ENCODE measurements at places on chromosomes 2 and 18.
A peak's percentile ranks its signal among the peaks of the same experiment; 100 is the strongest.

GRCh38 chr2:52260904-52261303 is 1229.0 kb upstream of the NRXN1 start:
- no peak for DNase-seq

DNA sequence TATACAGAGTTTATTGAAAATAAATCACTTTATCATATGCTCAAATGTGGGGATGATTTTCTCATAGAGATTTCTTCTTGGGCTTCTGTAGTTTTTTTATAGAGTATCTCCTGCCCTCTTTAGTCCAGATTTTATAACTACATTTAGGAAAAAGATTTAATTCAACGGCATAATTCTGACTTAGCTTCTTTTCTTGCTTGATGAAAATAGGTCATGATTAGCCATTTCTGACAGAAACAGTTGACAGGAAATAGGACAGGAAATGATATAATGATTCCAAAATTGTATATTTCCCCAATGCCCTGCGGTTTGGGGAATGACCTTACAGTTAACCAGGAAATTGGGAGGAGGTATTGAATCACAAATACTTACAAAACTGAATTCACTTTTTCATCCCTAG is 1531.9 kb upstream of the ACVR2A start:
- DNase-seq, result no peak

- DNase-seq, result no peak
Observed at GRCh38 chr2:1476617-1477195, 63.4 kb downstream of the TPO start.

DNA sequence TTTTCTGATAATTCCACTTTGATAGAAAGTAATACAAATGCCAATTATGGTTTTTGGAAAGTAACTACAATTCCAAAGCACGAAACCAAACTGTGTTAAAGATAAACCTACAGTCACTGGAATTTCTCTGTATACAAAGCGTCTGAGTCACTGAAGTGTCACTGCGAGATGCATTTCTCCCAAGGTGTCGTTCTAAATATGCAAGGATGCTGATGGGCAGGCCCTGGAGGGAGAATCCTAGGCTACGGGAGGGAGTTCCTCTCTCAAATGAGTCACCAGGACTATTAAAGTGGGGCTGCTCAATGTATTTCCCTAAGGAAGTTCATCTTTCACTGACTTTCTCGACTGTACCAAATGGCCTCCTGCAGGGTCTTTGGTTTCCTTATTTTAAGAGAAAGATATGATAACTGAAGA is 163.8 kb upstream of the STK17B start:
- no peak for DNase-seq

DNA sequence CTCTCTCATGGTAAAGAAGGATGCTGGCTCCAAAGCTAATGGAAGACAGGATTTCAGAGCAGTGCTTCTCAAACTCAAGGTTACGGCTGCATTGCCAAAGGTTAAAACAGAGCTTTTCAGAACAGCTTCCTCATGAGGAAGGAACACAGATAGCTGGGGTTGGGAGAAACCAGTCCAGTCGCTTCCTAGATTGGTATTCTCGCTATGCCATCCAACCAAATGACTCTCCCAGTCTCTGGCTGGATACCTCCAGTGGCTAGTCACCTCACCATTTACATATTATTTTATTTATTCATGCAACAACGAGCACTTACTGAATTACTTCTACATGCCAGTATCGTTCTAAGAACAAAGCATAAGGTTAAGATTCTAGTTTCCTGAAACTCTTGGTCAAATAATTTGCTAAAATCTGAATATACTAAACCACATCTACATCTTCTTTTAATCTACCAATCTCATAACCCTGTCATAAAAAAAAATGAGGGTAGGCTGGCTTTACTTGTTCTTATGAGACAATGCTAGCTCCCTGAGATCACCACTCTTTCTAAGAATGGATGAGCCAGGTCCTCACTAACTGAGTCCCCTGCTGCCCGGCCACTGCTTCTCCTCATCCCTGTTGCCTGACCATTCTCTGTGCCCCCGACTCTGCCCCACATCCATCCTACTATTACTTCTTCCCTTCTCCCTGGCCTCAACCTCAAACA is 20.4 kb downstream of the KDSR start:
- DNase-seq, result no peak

DNA sequence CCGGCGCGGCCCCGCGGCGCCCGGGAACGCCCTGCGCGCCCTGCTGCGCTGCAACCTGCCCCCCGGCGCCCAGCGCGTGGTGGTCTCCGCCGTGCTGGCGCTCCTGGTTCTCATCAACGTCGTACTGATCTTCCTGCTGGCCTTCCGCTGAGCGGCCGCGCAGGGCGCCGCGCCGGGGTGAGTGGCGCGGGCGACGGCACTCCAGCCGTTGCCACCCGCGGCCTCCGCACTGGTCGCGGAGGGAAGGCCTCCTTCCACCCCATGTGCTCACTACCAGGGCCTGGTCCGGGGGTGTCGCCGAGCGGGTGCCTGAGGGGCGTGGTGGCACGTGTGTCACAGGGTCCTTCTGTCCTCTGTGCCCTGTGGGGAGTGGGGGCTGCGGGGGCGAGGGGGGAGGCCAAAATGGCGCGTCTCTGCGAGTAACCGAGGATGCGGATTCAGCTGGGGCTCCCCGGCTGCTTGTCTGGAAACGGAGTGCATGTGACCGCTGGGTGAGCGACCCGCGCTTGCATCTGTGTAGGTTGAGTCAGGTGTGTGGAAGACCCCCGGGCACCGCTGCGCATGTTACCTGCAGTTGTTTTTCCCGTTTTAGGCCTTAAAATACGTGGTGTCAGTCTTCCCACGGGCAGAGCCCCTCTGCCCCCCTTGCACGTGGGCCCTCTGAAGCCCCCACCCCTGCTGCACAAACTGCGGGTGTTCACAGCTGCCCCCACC is 58.0 kb downstream of the FAM168B start:
- DNase-seq, result no peak

DNA sequence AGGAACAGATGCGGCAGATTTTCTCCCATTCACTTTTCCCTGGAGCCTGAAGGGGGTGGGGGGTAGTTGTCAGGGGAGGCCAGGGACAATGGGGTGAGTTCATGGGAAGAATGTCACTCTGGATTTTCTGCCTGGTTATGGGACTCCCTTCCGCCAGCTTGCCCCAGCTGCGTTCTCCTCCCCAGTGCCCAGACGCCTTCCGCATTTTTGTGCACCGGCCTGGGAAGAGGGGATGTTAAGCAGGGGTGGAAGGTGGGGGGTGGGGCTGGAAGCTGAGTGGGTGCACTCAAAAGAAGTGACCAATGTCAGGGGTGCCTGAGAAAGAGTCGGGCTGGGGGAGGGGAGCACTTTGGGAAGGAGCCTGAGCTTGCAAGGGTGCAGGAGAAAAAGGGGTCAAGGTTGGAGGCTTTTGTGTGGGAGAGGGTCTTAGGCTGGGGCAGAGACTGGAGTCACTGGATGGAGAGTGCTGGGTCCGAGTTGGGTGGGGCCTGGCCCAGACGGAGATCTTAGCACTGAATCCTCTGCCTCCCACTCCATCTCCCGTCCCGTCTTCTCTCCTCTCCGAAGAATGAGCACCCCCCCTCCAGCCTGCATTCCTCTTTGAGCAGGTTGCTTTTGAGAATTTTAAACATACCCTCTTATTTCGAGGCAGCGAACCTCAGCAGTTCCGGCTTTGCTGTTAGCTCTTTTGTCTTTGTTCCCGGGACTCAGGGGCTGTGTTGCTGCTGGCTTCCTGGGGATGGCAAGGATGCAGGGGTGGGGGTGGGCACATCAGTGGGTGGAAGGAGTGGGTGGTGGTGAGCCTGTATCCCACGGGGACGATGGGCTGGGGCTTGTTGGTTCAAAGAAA is 2.7 kb downstream of the IGFBP2 start:
- DNase-seq, result no peak

- DNase-seq, result no peak
Observed at GRCh38 chr18:741931-742512, 29.6 kb upstream of the ENOSF1 start.

GRCh38 chr2:3044587-3045317 is 332.9 kb downstream of the EIPR1 start:
- no peak for DNase-seq

DNA sequence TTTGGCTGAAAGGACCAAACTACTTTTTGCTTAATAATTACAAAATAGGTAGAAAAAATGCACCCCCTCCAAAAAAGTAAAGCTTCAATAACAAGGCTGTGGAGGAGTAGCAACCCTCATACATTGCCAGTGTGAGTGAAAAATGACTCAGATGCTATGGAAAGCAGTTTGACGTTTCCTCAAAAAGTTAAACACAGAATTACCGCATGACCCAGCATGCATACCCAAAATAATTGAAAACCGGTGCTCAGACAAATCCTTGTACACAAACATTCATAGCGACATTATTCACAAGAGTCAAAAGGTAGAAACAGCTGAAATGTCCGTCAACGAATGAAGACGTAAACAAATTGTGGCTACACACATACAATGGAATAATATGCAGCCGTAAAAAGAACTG is 38.8 kb upstream of the DAPL1 start:
- DNase-seq, result no peak

GRCh38 chr18:54684784-54685183 is 93.7 kb downstream of the DYNAP start:
- DNase-seq, result no peak

GRCh38 chr2:212135739-212136138 is 402.9 kb downstream of the ERBB4 start:
- DNase-seq, result no peak

- no peak for DNase-seq
Observed at GRCh38 chr2:171150694-171151285, 9.9 kb downstream of the TLK1 start.

- DNase-seq, result no peak
Observed at GRCh38 chr2:233674995-233675394, 3.3 kb downstream of the UGT1A9 start.

- DNase-seq, result no peak
Observed at GRCh38 chr2:186201371-186201770, 284.7 kb upstream of the ZC3H15 start.

GRCh38 chr18:56096861-56097260 is 508.9 kb upstream of the TCF4 start:
- DNase-seq, result no peak

DNA sequence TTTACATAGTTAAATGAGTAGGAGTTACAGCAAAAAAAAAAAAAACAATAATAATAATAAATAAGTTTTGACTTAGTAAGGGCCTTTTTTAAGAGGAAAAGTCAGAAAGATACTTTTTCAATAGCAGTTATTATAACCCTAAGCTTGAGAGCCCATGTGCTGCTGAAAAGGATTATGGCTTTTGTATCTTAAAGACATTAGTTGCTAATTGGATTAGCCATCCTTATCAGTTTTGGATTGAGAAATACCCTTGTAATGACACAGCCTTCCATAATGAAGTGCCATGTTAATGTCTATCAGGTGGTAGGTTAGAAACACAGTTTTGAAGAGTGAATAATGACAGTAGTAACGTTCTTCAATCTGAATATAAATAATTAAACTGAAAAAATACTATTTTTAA is 554.0 kb downstream of the RIT2 start:
- DNase-seq, result no peak

GRCh38 chr2:218290316-218291261 is 1.7 kb downstream of the TMBIM1 start:
- peak; percentile 65 for DNase-seq

DNA sequence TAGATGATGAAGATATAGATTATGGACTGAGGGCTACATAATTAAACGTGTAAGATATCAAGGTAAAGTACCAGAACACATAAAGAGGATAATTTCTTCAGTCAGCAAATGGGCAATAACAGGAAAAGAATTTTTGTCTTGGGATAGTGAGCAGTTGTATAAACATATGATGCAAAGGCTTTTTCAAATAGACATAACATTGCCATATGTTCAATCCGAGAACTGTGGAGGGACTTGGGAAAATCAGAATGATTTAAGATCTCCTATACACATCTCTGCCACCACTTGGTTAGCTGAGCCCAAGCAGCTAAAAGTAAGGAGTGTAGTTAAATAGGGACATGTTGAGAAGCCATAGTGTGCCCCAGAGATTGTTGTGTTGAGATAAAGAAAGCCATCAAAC is 287.6 kb upstream of the ZNF521 start:
- no peak for DNase-seq

GRCh38 chr2:17627434-17627833 is 86.9 kb downstream of the VSNL1 start:
- DNase-seq, result no peak

GRCh38 chr2:22600156-22600555 is 784.8 kb upstream of the KLHL29 start:
- no peak for DNase-seq

GRCh38 chr2:236871500-236872001 is 214.1 kb upstream of the COPS8 start:
- no peak for DNase-seq

- DNase-seq, result peak; percentile 77
Observed at GRCh38 chr2:196170213-196170605, 1.2 kb downstream of the STK17B start.

DNA sequence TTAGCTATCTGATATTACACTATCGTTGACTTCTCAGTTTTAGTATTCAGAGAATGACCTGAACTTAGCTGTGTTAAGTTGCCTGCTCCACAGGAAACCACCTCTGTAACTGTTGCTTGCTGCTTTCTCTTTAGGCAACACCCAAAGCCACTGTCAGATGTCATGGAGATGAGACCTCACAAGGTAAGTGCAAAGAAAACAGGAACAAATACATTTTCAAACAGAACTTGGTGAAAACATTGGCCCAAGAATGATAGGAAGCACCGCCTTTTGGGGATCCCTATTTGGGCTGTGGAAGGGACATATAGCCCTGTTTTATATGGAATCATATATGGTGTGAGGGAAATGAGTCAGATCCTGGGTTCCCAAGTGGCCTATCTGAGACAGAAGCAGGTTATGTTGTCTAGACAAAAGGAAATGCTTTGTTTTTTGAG is 143.4 kb downstream of the UBE2E3 start:
- DNase-seq, result peak; percentile 76

All from activated naive CD4-positive, alpha-beta T cell treated with anti-CD3 and anti-CD28 coated beads, Interleukin-2, amount 10 ng/mL, durations not matched to agents 7 days and 5 days (primary cell).